Esophagus muscularis mucosa (tissue), 4 donors: ENCODE measurements at places on chromosomes 1 and 21. TPM values are rescaled to one million over a fixed set of nuclear protein-coding genes. Genes with fewer than 3 reads are reported as not detected.
A peak's percentile ranks its signal among the peaks of the same experiment; 100 is the strongest.

DNA sequence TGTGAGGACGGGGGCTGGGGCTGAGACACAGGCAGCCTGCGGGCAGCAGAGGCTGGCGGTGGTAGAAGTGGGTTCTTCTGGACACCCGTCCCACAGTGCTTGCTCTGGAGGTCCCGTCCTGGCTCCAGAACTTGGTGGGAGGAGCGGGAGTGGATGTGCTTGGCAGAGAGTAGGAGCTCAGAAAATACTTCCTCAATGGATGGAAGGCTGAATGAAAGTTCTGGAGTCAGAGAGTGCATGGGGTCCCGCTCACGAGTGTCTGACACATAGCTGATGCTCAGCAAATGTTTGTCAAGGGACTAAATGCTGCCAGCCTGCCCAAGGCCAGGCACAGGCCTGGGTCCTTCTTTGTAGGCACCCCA, 13.4 kb upstream of the NES start:
- H3K36me3 ChIP-seq: no peaks in the 10 kb centered on the region
- H3K27ac ChIP-seq: no peak overlapping the region
- no peaks in the 10 kb centered on the region for H3K27me3 ChIP-seq
- H3K4me3 ChIP-seq: no peak overlapping the region
- DNase-seq: no peak
- H3K4me1 ChIP-seq: peaks cover 14% of the 10 kb centered on the region

GRCh38 chr1:71269179-71269578, 188.3 kb upstream of the ZRANB2 start:
- DNase-seq: no peak
- no peak overlapping the region for H3K4me3 ChIP-seq
- H3K4me1 ChIP-seq: no peaks in the 10 kb centered on the region
- H3K27me3 ChIP-seq: no peaks in the 10 kb centered on the region

DNA sequence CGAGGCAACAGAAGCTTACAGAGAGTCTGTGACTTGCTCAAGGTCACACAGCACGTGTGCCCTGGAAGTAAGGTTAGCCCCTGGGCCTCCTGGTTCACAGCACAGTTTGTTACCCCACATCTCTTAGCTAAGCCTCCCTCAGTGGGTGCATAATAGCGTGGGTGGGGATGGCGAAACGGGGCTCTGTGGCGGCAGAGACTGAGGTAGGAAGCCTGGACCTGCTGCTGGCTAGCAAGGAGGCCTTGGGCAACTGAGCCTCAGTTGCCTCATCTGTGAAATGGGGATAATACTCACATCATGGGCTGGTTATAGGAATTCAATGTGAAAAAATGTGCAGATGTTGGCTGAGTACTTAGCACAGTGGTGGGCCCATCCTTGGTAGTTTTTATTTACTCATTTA, 596 bp downstream of the PADI4 start:
- H3K27ac ChIP-seq: no peak overlapping the region
- no peaks in the 10 kb centered on the region for H3K27me3 ChIP-seq
- DNase-seq: no peak
- H3K36me3 ChIP-seq: no peaks in the 10 kb centered on the region

DNA sequence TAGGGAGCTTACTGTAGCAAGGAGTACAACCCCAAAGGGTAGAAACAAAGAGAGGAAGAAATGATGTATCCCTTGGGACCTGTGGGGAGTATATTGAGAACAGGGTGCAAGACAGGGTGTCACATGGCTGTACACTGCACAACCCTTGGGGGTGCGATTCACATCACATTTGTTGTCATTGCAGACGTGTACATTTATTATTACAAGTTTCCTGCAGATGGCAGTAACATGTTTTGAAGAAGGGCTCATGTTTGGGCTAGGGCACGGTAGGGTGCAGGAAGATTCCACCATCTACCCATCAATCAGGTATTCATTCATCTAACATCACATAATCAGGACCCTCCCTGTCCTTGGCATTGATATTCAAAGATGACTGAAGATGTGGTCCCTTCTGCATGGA, 62.5 kb downstream of the NDUFS5 start:
- H3K36me3 ChIP-seq: no peaks in the 10 kb centered on the region
- DNase-seq: no peak
- peaks cover 26% of the 10 kb centered on the region for H3K4me1 ChIP-seq
- no peak overlapping the region for H3K4me3 ChIP-seq

DNA sequence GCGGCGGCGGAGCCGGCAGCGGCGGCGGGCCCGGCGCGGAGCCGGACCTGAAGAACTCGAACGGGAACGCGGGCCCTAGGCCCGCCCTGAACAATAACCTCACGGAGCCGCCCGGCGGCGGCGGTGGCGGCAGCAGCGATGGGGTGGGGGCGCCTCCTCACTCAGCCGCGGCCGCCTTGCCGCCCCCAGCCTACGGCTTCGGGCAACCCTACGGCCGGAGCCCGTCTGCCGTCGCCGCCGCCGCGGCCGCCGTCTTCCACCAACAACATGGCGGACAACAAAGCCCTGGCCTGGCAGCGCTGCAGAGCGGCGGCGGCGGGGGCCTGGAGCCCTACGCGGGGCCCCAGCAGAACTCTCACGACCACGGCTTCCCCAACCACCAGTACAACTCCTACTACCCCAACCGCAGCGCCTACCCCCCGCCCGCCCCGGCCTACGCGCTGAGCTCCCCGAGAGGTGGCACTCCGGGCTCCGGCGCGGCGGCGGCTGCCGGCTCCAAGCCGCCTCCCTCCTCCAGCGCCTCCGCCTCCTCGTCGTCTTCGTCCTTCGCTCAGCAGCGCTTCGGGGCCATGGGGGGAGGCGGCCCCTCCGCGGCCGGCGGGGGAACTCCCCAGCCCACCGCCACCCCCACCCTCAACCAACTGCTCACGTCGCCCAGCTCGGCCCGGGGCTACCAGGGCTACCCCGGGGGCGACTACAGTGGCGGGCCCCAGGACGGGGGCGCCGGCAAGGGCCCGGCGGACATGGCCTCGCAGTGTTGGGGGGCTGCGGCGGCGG, 1.0 kb downstream of the ARID1A start:
- DNase-seq: no peak
- no peaks in the 10 kb centered on the region for H3K27me3 ChIP-seq
- peak overlapping the region; percentile 98 for H3K27ac ChIP-seq
- peak overlapping the region; percentile 95 for H3K4me3 ChIP-seq
- peaks cover 68% of the 10 kb centered on the region for H3K4me1 ChIP-seq
- H3K36me3 ChIP-seq: no peaks in the 10 kb centered on the region

GRCh38 chr1:226579781-226580323, 31.3 kb downstream of the STUM start:
- peaks cover 30% of the 10 kb centered on the region for H3K4me1 ChIP-seq
- H3K27me3 ChIP-seq: no peaks in the 10 kb centered on the region
- H3K27ac ChIP-seq: no peak overlapping the region
- DNase-seq: no peak
- H3K36me3 ChIP-seq: no peaks in the 10 kb centered on the region

- H3K27ac ChIP-seq: no peak overlapping the region
- peaks cover 13% of the 10 kb centered on the region for H3K36me3 ChIP-seq
- no peak overlapping the region for H3K4me3 ChIP-seq
- DNase-seq: no peak
- peaks cover 19% of the 10 kb centered on the region for H3K4me1 ChIP-seq
These were observed 41.9 kb downstream of the SMG7 start for GRCh38 chr1:183514235-183514634.

DNA sequence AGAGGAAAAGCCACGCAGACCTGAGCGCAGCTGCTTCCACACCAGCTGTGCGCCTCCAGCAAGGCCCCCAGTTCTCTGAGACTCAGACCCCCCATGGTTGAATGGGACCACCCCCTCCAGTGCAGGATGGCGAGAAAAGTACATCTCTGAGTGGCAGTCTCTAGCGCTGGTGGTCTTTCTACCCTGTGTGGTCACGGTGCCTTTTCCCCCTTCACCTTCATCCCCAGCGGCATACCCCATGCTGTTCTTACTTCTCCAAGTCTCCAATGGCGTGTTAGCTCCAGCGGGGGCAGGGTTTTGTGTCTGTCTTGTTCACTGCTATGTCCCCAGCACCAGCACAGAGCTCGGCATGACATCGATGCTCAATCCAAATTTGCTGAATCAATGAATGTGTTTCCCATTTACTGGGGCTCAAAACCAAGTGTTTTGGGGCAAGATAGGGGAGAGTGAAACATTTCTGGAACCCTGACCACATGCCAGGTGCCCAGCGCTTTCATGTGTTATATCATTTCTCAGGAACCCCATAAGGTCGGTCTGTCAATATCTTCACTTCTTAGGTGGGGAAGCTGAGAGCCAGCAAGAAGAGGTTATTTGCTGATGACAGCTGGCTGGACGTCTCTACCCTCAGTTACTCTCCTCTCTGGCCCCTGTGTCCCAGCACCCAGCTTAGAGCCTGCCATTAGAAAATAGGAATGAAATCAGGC, 959 bp upstream of the SDC3 start:
- H3K36me3 ChIP-seq: no peaks in the 10 kb centered on the region
- H3K27me3 ChIP-seq: no peaks in the 10 kb centered on the region
- H3K4me3 ChIP-seq: peak overlapping the region; percentile 78
- peaks cover 57% of the 10 kb centered on the region for H3K4me1 ChIP-seq
- H3K27ac ChIP-seq: peak overlapping the region; percentile 79
- no peak for DNase-seq

- no peaks in the 10 kb centered on the region for H3K4me1 ChIP-seq
- no peaks in the 10 kb centered on the region for H3K36me3 ChIP-seq
- no peak overlapping the region for H3K4me3 ChIP-seq
- no peak for DNase-seq
These were observed 43.5 kb upstream of the JAK1 start for GRCh38 chr1:65009724-65010420.

DNA sequence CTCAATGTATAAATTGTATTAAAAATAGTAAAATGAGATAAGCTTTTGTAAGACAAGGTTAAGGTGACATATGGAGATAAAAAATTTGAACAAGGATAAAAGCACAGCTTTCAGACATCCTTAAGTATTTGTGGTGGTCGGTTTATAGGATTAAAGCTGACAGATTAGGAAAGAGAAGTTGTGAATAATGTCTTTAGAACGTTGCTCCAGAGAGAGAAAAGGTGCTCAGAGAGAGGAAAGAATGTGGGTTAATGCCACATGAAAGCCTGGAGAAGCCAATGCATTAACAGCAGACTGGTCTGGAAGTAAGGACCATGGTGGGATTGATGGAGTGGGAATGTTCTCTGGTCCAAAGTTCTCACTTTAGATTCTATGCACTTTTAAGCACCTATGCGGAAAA, 44.8 kb downstream of the ATP6V1G3 start:
- no peak overlapping the region for H3K4me3 ChIP-seq
- no peaks in the 10 kb centered on the region for H3K27me3 ChIP-seq
- H3K36me3 ChIP-seq: no peaks in the 10 kb centered on the region
- no peaks in the 10 kb centered on the region for H3K4me1 ChIP-seq
- no peak overlapping the region for H3K27ac ChIP-seq

DNA sequence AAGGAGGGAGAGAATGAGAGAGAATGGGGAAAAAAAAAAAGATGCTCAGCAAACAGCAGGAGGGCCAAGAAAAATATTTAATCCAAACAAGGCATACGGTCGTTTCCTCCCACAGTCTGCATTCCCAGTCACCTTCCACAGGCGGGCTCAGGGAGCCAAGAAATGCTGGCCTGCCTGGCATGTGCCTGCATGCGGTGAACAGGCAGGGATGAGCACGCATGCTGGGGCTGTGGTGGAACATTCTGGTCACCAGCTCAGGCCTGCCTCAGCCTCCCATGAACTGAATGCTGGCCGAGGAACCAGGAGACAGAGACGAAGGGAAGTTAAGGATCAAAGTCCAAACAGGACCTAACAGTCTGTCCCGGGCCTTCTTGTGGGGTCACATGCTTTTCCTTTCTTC, 335.3 kb downstream of the ASTN1 start:
- H3K4me3 ChIP-seq: no peak overlapping the region
- no peak overlapping the region for H3K27ac ChIP-seq
- no peaks in the 10 kb centered on the region for H3K27me3 ChIP-seq
- H3K4me1 ChIP-seq: no peaks in the 10 kb centered on the region
- no peak for DNase-seq
- no peaks in the 10 kb centered on the region for H3K36me3 ChIP-seq

DNA sequence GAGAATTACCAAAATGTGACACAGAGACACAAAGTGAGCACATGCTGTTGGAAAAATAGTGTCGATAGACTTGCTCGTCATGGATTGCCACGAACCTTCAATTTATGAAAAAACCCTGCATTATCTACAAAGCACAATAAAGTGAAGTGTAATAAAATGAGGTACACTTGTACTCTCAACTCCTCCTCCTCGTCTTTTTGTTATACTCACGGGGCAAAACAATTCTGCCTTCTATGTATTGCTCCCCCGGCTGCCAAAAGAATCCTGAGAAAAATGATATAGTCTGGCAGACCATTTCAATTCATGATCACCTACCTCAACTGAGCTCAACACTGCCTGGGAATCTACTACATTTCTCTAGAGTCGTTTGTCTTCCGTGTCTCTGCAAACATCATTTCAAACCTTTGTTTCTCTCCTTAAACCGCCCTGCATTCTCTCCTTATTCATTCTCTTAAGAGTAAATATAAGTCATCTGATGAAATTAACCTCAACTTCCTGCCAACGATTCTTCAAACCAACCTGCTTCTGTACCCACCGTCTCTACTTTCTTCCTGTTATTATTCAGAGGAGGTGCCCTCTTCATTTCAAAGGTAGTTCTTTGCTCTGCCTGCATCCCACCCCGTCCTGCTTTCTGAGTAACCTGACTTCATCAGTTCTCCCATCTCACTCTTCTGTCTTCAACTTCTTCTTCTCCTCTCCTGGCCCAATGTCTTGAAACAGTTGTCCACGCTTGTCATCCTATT, 12.9 kb upstream of the IL19 start:
- H3K27ac ChIP-seq: no peak overlapping the region
- no peak for DNase-seq
- no peaks in the 10 kb centered on the region for H3K4me1 ChIP-seq
- no peaks in the 10 kb centered on the region for H3K27me3 ChIP-seq
- H3K4me3 ChIP-seq: no peak overlapping the region
- H3K36me3 ChIP-seq: no peaks in the 10 kb centered on the region

DNA sequence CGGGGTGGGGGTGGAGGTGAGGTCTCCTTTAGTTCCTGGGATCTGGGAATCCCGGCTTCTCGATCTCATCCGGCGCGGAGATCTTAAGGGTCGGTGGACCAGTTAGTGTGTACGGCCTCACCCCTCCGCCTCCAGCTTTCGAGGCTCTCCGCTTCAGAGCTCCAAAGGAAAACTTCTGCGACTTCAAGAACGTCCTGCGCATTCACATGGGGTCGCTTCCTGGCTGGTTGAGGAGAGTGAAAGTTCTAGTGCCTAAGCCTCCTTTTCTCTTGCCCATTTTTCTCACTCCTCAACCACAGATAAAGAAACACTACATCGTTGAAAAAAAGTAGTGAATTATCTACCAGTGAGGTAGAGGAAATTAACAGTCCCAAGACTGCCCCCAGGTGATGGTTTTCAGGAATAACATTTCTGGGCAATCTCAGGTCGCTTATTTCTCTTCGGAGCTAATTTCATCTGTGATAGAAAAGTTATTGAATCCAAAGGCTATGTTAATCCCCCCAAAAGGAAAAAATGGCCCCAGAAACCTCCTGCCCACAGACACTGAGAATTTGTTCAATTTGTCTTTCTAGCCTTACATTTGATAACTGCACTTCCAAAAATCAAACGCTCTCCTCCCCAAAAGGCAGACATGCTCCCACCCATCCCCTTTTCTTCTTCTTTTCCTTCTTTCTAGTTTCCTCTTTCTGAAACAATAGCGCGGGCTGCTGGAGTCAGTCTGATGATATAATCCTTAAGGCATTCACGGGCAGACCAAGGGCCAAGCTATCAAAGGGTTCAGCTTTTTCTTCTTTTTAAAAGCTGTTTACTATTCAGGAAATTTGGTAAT, 20.6 kb upstream of the TBX15 start:
- H3K4me3 ChIP-seq: peak overlapping the region; percentile 52
- H3K27me3 ChIP-seq: peaks cover 34% of the 10 kb centered on the region
- no peaks in the 10 kb centered on the region for H3K36me3 ChIP-seq
- peaks cover 34% of the 10 kb centered on the region for H3K4me1 ChIP-seq

The TINAGL1 gene
- total RNA-seq: 354 TPM

The DPH5 gene
- 18.1 TPM for total RNA-seq
